ENCODE measurements at places on chromosomes 5 and 9.

- no peak for DNase-seq
These were observed 534.5 kb upstream of the CLINT1 start for GRCh38 chr5:158393457-158393856.

DNA sequence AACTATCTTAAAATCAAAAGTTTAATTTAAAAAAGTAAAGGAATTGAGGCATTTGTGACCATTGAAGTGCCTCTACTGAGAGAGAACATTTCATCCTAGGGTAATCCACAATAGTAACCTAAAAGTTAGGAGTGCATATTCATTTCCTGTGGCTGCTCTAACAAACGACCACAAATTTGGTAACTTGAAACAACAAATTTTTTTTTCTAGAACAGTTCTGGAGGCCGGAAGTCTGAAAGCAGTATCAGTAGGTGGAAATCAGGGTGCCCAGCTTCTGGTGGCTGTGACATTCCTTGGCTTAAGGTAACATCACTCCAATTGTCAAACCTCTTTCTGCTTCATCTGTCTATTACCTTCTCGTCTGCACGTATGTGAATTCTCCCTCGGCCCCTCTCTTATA lies 67.1 kb upstream of the SSBP2 start:
- no peak for DNase-seq

DNA sequence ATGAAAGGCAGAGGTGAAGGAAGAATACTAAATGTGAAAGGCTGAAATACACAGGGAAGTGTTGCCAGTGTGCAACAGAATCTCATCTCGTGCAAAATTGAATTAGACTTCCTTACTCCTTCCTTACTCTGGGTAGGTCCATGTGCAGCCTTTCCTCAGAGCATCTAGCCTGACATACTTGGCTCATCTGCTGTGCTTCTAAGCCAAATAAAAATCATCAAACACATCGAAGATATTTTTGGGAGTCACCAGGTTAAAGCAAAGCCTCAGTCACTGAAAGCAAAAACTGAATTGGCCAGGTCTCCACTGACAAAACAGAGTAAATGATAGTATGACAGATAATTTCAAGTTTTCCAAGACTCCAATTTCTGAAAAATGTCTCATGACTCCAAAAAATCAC lies 19.3 kb downstream of the STARD4 start:
- no peak for DNase-seq

GRCh38 chr5:69331528-69332445 lies 814 bp downstream of the CCDC125 start:
- no peak for DNase-seq

- no peak for DNase-seq
These were observed 25.3 kb upstream of the CXCL14 start for GRCh38 chr5:135604056-135604455.

GRCh38 chr5:96896276-96896675 lies 20.0 kb downstream of the ERAP2 start:
- DNase-seq = no peak

DNA sequence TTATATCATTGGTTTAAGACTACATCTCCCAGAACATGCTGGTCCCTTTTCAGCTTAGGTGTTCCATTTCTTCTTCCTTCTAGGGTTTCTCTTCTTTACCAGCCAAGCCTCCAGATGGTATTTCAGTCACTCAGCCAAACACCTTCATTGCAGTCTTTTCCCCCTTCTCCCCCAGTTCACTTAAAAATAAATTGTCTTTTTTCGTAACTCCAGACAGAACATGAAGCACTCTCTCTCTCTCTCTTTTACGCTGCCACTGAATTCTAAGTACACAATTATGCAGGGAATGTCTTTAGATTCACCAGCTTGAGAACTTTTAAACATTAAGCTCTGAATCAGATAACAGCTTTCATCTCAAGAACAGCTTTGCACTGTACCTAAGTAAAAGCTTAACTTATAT lies 419.7 kb upstream of the BRINP1 start:
- no peak for DNase-seq

DNA sequence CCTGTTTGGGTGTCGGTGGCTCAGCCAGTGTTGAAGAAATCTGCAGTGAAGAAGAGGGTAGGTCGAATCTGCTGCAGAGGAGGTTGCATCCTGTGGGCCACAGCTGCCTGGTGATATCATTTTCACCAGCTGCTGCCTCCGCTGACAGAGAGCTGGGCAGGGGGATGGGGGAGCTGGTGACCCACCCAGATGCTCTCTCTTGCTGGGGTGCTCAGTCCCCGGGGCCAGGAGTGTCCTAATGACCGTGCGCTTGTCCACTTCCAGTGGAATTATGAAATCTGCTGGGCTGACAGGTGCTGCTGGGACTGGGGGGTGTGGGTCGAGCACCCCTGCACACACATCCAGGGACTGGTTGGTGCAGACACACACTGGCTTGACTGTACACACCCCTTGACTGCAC lies 83.2 kb upstream of the IRX4 start:
- no peak for DNase-seq

DNA sequence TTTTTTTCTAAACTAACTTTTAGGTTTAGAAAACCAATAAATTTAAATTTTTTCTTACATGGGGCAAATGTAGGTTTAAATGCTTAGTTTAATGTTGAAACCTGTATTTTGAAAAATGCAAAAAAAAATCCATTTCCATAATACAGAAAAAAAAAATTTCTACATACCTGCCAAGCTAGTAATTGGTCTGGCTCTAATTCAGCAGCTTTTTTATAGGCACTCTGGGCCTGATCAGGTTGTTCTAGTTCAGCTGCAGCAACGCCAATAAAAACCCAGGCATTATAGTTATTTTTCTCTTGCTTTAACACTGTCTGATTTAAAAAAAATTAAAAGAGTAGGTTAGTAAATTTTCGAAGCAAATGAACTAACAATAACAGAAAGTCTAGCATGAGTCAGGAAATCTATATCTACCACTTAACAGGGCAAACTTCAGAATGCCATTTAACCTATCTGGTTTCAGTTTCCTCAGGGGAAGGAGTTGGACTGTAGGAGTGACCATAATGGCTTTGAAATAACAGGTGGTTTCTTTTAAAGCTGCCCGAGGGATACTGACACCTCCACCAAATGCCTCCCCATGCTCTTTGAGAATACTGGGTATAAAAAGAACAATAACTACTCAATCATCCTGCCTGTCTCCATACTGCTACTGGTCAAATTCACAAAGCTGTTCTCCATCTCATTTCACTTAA lies 11.6 kb downstream of the SKIC3 start:
- DNase-seq = peak; percentile 41

GRCh38 chr9:114310471-114311450 lies 12.1 kb upstream of the ORM1 start:
- no peak for DNase-seq

GRCh38 chr5:17620627-17621026 lies 10.4 kb downstream of the TAF11L12 start:
- DNase-seq = no peak

- peak; percentile 21 for DNase-seq
These were observed 15.9 kb upstream of the FANCC start for GRCh38 chr9:95333426-95333825.

- DNase-seq = no peak
These were observed 280.3 kb downstream of the ELAVL2 start for GRCh38 chr9:23545728-23546127.

DNA sequence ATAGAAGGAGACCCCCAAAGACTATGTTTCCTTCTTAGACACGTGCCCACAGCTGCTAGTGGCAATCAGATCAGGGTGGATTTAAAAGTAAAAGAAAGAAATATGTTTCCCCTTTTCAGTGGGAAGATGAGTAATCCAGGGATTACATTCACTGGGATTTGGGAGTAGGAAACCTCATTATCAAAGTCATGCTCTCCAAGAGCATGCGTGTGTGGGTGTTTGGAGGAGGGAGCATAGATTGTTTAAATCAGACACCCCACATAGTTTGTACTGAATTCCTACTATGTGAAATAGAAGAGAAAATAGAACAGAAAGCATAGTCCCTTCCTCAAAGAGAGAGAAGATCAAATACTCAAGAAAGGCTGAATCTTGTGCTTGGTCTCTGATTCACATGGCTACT lies 65.5 kb upstream of the TBCA start:
- DNase-seq = no peak

GRCh38 chr5:111215971-111216370 lies 8.2 kb upstream of the CAMK4 start:
- no peak for DNase-seq

DNA sequence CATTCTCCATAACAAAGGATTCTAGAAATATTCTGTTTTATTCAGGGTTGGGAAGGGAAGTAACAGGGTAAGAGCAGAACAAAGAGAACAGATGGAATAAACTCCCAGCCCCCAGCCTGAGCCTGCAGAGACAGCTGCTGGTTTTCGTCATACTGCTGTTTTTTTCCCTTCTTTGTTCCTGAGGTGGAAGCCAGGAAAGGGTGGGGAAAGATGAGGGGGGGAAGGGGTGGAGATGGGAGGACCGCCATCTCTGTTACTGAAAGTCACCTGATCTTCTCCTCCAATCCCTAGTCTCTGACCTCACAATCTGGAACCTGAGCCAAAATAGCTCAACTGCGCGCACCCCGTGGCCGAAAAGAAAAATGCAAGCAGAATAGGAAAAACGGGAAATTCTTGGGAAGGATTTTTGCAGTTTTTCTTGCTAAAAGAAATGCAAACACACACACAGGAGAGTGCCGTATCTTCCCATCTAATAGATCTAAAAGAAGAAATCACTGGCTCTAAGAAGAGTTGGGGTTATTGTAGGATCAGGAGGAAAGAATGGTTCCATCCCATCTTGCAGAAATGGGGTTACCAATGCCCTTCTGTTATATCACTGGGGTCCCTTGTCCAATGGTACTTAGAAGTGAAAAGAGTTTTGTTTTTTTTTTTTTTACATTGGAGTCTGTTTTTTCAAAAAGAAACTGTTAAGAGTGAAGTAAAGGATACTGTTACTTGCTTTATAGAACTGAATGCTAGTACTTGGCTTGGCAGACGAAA lies 57.9 kb downstream of the DIAPH1 start:
- peak; percentile 98 for DNase-seq

DNA sequence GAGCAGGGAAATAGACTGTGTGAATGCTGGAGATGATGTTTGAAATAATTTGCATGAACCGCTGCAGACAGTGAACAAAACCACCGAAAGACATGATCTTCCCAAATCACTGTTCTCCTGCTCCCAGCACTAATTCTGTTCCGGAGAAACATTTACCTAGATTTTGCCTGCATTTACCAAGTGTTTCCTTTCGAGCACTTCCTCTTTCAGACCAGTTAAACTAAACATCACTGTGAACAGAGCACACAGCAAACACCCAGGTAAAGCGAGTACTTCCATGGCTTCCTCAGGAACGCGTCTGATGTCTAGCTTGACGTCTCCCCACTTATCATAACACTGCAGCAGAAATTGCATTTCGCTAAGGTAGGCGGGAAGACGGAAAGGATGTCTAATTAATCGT lies 45.1 kb upstream of the PTCH1 start:
- DNase-seq = no peak

DNA sequence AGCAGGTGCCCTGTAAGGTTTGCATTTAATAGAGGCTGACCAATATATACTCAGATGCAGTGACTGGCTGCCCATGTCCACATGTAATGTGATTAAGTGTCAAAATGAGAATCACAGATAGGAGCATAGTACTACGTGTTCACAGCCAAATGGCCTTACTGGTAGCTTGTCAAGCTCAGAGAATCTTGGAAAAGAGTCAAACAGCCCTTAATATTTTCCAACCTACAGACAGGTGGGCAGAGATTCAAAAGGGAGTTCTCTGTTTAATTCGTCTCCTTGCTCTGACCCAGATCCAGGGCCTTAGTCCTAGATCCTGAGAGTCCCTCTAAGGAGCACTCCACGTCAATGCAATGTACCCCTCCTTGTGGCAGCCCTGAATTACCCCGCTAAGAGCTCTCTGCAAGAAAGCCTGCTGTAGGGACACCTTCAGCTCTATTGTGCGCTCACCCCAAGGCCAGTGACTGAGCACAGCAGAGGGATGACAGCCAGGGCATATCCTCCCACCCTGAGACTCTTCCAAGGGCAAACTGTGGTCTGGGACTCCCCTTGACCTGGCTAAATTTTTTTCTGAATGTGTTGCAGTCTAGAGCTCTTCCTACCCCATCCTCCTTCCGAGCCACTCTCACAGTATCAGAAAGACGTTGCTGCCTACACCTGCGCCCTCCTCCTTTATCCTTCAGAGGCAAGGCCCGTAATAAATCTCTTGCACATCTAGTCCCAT lies 159.2 kb downstream of the SNCAIP start:
- DNase-seq = no peak

DNA sequence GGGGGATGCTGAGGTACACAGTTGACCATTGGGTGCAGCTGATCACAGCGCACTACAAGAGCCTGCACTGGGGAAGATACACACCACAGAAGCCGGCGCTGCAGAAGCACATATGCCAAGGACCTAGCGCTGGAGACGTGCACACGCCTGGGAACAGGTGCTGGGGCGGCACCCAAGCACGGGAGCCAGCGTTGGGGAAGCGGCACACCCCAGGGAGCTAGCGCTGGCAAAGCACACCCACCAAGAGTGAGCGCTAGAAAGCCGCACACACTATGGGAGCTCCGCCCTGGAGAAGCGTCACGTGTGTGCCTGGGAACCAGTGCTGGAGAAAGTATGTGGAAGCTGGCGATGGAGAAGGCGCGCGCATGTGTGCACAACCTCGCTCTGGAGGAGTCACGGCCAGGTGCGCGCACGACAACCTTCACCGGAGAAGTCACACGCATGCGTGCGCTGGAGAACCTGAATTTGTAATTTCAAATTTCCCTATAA lies 4.5 kb downstream of the FANCC start:
- DNase-seq = peak; percentile 60

- no peak for DNase-seq
These were observed 45.7 kb upstream of the SMAD5 start for GRCh38 chr5:136086783-136087566.

- DNase-seq = no peak
These were observed 483.2 kb upstream of the BRINP1 start for GRCh38 chr9:119852390-119852789.

GRCh38 chr5:134432677-134433359 lies 21.1 kb upstream of the CDKN2AIPNL start:
- DNase-seq = no peak
